ENCODE measurements at places on chromosomes 16 and 17.

GRCh38 chr17:57343717-57344116, 87.4 kb downstream of the MSI2 start:
- no peak for DNase-seq

GRCh38 chr17:76238847-76239537, 1.3 kb downstream of the RNF157 start:
- no peak for DNase-seq

DNA sequence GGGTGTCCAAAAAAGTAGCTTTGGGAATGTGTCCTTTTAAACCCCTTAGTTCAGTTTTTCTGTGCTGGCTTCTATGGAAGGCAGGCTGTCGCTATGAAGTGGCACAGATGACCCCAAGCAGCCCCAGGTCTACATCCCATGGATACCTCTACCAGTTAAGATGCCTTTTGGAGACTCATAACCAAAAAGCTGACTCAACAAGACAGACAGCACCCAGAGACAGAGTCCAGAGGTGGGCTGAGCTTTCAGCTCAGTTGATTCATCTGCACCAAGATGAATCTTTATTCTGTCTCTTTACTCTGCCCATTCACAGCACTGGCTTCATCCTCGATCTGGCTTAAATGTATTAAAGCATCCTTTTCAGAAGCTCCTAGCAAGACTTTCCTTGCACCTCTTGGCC, 29.8 kb upstream of the RBBP6 start:
- no peak for DNase-seq

- no peak for DNase-seq
These were observed 12.0 kb downstream of the CDIPT start for GRCh38 chr16:29850998-29851397.

GRCh38 chr16:30005341-30006094, 5.3 kb downstream of the DOC2A start:
- peak; percentile 71 for DNase-seq

- no peak for DNase-seq
These were observed 27.1 kb downstream of the ARSG start for GRCh38 chr17:68318103-68318991.

DNA sequence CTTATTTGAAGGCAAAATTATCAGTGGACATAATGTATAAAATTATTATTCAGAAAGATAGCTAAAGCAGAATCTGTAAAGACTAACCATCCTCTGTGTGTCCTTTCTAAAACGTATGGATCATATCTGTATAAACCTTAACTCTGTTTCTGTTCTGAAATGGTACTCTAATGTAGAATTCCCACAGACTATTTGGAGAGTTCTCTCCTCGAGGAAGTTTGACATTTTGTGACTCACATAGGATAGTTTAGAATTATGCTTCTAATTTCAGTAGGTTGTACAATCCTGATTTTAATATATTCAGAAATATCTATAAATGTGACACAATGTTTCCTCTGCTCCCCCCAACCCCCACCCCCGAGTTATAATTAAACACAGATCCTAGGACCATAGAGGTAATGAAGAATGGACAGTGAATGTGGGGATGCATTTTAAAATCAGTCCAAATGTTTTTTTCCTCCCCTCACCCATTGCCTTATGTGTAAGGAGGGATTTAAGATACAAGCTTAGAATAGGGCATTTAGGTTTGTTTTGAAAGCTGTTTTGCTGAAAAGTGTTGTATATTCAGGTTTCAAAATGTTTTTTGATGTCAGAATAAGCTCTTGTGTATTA, 66.8 kb downstream of the BCAS3 start:
- no peak for DNase-seq

DNA sequence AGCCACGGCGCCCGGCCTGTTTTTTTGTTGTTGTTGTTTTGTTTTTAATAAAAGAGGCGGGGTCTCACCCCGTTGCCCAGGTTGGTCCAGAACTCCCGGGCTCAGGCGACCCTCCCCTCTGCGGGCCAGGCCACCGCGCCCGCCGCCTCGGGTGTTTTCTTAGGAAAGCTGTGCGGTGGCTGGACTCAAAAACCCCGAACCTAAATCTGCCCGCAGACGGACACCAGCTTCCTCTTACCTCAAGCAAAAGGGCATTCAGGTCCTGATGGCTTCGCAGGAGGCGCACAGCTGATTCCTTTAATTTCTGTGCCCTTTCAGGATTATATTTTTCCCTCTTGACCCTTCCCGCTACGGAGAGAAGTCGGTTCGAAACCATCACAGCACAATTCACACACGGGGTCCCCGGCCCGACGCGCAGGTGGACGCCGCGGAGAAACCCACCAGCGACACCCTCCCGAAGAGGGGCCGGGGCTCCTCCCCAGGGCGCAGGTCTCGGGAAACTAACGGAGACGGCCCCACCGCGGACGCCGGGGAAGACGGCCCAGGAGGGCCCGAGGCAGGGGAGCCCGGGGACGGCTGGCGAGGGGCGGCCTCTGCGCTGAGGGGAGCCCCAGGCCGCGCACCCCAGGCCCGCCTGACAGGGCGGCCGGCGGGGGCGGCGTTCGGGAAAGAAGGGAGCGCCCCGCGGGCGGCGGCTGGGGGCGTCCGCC, 653 bp downstream of the FANCA start:
- no peak for DNase-seq

GRCh38 chr17:59479141-59479540, 86.3 kb upstream of the DHX40 start:
- DNase-seq: no peak

GRCh38 chr17:63564562-63564961, 14.3 kb downstream of the DCAF7 start:
- DNase-seq: no peak

- no peak for DNase-seq
These were observed 70.5 kb downstream of the MARF1 start for GRCh38 chr16:15572329-15573001.

Data from NCI-H524 (cell line).